Pericardium fibroblast (primary cell): ENCODE measurements at places on chromosomes 5 and 9. TPM values are rescaled to one million over a fixed set of nuclear protein-coding genes. Genes with fewer than 3 reads are reported as not detected.

The SUSD1 gene
- total RNA-seq = 4.9 and 17.9 TPM in 2 replicates

The NMUR2 gene
- not detected in 2 replicates for total RNA-seq

The CBY3 gene
- total RNA-seq = not detected in 2 replicates

The TIMD4 gene
- total RNA-seq = not detected in 2 replicates

The NR5A1 gene
- total RNA-seq = not detected in 2 replicates

The MED10 gene
- total RNA-seq = 21.4 and 36.9 TPM in 2 replicates

The ANKRD20A1 gene
- 0.17 TPM in 1 of 2 replicates, not detected in the other for total RNA-seq

The CEP72 gene
- total RNA-seq = 1.2 and 4.3 TPM in 2 replicates

The RAI14 gene
- 47.7 and 105 TPM in 2 replicates for total RNA-seq

The CMBL gene
- total RNA-seq = 5.6 and 14.0 TPM in 2 replicates

The SMIM23 gene
- not detected in 2 replicates for total RNA-seq

The SLC22A4 gene
- total RNA-seq = 1.5 and 1.6 TPM in 2 replicates

The ALDH1A1 gene
- 6.9 and 25.0 TPM in 2 replicates for total RNA-seq

The HAVCR1 gene
- not detected in 2 replicates for total RNA-seq

The PCDHGC4 gene
- 0.23 and 0.26 TPM in 2 replicates for total RNA-seq

The BSPRY gene
- total RNA-seq = not detected in 2 replicates

The CTNND2 gene
- total RNA-seq = 2.6 TPM in 1 of 2 replicates, not detected in the other
